ENCODE measurements at places on chromosomes 7 and 10. TPM values are rescaled to one million over a fixed set of nuclear protein-coding genes. Genes with fewer than 3 reads are reported as not detected.

The IL6 gene
- 0.28 TPM for total RNA-seq

The PODXL gene
- total RNA-seq: 45.8 TPM

The BLVRA gene
- 21.3 TPM for total RNA-seq

The CYP2E1 gene
- total RNA-seq: 4.6 TPM

The EBF3 gene
- 1.4 TPM for total RNA-seq

The CALY gene
- 3.4 TPM for total RNA-seq

The ETV1 gene
- total RNA-seq: 6.7 TPM

The PON1 gene
- not detected for total RNA-seq

The TSPAN13 gene
- 50.4 TPM for total RNA-seq

The OGDHL gene
- 3.9 TPM for total RNA-seq

The GNGT1 gene
- total RNA-seq: not detected

The RABGEF1 gene
- 17.6 TPM for total RNA-seq

The LIPF gene
- total RNA-seq: not detected

The CPA1 gene
- 37,514 TPM for total RNA-seq

The CNNM1 gene
- total RNA-seq: 1.4 TPM

The GPRIN2 gene
- total RNA-seq: 4.3 TPM
